ENCODE measurements at places on chromosomes 5 and 9. TPM values are rescaled to one million over a fixed set of nuclear protein-coding genes. Genes with fewer than 3 reads are reported as not detected.
A peak's percentile ranks its signal among the peaks of the same experiment; 100 is the strongest.

DNA sequence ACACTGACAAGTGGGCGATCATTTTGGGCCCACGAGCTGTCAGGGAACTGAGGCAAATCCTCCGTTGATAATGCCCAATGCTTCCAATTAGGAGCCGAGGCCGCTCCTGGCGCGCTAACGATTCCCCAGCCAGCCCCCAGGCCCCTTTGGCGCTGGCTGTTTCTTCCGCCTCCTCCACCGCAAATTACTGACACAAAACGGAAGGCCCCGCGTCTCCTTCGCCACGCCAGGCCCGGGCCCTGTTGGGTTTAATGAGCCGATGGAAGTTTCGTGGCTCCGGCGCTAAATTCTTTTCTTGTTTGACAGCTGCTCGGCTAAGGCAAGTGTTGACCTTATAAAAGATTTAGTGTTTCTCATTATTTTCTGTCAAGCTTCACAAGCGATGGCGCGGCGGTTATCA lies 25.7 kb upstream of the BARHL1 start:
- DNase-seq = peak; percentile 86

GRCh38 chr5:75524071-75524470 lies 12.4 kb downstream of the POLK start:
- no peak for DNase-seq

- no peak for DNase-seq
Observed at GRCh38 chr5:135094339-135095051, 60.5 kb upstream of the PITX1 start.

DNA sequence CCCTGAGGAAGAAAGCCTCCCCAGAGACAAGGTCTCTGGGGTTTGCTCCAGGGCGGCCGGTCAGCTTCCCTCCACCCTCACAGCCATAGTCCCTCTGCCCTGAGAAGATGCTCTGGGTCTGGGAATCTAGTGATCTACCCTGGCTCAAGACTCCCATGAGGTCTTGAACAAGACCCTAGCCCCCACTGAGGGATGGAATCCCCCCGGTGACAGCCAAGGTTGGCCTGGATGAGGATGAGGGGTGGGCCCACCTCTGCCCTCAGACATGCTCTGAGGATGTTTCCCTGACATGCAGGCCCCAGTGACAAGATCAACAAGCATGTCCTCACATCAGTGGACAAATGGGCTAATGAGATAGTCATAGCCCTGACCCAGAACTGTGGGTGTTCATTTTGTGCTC lies 138.6 kb downstream of the C5orf15 start:
- no peak for DNase-seq

DNA sequence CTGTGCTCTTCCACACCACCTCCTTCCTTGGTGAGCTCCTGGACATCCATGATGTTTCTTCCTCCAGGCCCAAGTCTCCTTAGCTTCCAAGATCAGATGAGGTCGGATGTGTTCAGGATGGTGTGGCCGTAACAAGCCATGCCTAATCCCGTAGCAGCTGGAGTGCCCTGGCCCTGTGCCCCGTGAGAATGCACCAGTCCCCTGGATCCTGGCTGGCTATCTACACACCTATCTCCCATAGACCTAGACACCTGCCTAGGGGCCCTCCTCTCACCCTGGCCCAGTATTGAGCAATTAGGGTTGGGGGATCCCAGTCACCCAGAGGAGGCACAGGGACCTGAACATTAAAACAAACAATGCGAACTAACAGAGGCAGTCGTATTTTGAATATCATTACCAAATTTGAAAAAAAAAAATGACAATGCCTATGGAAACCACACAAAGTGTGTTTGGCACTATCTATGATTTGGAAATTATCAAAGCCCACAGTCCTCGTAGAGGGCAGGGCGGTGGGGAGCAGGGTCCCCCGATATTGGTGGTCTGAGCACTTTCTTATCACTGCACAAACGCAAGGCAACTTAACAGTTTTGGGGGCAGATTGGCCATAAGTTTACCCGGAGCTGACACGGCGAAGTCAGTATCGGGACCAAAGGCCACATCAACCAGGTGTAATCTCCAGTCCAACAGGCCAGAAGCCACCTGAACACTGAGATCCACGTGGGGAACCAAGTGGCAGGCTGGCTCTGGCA lies 13.2 kb downstream of the ENG start:
- DNase-seq = no peak

GRCh38 chr5:16690243-16690852 lies 73.6 kb upstream of the RETREG1 start:
- no peak for DNase-seq

GRCh38 chr9:96553070-96553469 lies 66.6 kb downstream of the CDC14B start:
- DNase-seq = no peak

- no peak for DNase-seq
Observed at GRCh38 chr5:143142596-143143435, 260.7 kb downstream of the NR3C1 start.

- no peak for DNase-seq
Observed at GRCh38 chr5:170280011-170280493, 17.5 kb downstream of the LCP2 start.

DNA sequence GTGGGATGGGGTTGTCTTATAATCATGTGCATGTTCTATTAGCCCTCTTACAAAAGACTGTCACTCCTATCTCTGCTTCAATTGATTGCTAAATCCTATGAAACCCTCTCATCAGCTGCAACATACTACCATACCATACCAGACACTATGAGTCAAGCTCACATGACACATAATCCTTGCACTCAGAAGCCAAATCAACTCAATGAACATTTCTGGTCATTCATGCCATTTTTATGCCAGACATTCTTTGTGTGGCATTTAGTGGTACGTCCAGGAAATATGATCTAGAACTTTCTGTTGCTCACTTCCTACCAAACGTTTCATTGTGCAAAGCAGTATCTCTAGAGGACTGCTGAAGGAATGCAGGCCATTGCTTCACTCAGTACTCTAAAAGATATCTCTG lies 159.2 kb upstream of the GNA14 start:
- no peak for DNase-seq

DNA sequence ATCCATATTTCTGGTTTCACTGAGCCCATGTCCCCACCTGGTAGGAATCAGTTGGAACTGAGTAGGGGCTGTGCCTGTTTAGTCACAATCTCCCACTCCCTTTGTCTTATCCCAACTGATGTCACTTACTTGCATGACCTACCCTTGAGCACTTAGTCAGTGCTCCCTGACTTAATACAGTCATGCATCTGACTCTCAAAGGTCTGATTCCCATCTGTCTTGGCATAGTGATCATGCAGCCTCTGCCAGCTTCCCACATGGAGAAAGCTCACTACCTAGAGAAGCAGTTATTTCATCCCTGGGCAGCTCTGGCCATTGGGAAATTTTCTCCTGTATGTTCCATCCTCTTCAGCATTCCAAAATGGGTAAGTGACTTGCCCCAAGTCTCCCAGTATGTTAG lies 24.8 kb downstream of the ABLIM3 start:
- no peak for DNase-seq

DNA sequence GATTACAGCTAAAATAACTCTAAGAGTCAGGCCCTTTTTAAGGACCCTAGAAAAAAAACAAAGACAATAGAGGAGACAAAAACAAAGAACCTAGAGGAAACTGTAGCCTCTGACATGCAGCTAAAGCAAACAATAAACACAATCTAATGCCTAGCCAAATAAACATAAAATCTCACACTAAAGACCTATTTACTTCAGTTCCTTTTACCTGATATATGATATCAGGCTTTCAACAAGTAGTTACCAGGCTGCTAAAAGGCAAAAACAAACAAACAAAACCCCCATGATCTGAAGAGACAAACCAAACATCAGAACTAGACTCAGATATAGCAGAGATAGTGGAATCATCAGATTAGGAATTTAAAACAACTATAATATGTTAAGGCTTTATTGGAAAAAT lies 226.5 kb upstream of the POU5F2 start:
- no peak for DNase-seq

GRCh38 chr9:19049917-19050636 lies 850 bp downstream of the RRAGA start:
- no peak for DNase-seq

DNA sequence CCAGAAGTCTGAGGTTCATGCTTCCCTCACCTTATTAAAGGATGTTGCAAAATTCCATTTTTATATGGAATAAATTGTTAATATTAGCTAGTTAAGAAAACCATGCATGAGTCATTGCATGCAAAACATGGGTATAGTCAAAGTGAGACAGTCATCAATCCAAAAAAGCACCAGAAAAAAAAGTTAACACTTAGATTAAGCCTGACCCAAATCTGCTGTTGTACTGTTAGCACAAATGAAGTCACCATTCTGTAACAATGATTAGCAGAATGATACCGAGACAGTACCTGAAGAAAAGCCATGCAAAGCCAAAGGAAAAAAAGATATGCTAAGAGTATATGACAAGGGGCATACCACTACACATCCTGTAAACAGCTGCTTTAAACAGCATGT lies 49.5 kb downstream of the PKD2L2 start:
- DNase-seq = no peak

GRCh38 chr9:96859461-96860198 lies 5.3 kb upstream of the ZNF782 start:
- DNase-seq = no peak

DNA sequence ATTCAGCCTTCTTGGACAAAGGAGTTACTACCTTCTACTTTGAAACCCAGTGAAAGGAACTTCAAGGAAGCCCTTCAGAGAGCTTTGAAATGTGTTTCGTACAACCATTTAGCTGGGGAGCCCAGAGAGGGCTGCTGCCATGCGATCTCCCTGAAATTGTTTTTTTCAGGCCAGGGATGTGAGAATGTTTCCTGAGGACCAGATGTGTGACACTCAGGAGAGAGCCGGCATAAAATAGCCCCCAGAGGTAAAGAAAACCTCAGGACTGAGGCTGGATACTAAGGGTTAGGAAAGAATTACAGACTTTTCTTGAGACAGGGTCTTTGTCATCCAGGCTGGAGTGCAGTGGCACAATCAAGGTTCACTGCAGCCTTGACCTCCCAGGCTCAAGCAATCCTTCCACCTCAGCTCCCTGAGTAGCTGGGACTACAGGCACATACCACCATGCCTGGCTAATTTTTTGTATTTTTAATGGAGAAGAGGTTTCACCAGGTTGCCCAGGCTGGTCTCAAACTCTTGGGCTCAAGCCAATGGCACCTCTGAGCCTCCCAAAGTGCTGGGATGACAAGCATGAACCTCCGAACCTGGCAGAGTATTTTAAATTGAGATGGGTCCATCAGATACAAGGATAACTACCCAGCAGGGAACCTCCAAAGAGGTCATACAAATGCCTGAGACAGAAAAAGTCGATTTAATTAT lies 8.4 kb downstream of the RPL37 start:
- no peak for DNase-seq

DNA sequence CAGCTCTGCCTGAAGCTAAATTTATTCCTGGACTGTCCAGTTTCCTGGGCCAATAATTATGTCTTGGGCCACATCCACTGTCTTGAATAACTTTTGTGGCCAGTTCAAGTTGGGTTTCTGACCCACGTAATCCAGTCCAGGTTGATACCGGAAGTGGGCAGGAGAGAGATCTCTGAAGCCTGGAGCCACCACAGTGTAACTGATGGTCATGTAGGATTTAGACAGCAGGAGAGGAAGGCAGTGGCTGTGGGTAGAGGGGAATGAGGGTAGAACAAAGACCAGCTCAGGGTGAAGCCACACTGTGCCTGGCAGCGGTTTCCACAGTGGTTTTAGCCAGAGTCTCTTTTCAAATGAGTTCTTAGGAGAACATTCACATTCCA lies 30.2 kb downstream of the SH3PXD2B start:
- no peak for DNase-seq

DNA sequence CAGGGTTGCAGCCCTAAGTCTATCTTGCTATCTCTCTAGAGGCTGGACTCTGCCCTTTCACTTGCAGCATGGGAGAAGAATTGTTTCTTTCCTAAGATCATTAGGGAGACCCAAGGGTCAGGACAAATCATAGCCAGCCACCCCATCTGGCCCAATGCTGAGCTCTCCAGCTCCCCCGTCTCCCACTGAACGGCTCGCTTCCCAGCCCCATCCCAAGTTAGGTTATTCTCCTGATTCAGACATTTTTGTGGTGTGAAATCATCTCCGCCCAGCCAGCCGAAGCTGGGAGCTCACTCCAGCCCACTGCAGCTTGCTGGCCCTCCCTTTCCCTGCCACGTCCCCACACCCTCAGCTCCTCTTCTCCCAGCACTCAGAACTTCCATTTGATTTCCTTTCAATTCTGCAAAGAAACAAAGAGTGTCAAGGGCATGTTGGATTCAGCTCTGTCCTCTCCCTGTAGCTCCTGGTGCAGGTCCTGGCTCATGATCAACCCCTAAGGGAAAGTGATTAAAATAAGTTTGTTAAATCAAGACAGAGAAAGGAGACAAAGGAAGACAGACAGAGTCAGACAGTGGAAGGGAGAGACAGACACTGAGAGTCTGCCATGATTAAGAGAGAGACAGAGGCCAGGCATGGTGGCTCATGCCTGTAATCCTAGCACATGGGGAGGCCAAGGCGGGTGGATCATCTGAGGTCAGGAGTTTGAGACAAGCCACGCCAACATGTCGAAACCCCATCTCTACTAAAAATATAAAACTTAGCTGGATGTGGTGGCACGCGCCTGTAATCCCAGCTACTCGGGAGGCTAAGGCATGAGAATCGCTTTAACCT lies 12.6 kb upstream of the SPARC start:
- peak; percentile 89 for DNase-seq

GRCh38 chr5:153658149-153658548 lies 167.7 kb downstream of the GRIA1 start:
- DNase-seq = no peak

GRCh38 chr5:88544671-88545070 lies 276.0 kb upstream of the TMEM161B start:
- DNase-seq = no peak

MRPL36 gene
- polyA plus RNA-seq = 43.1 TPM

PCDHB7 gene
- polyA plus RNA-seq = 4.4 TPM

SLC34A1 gene
- 215 TPM for polyA plus RNA-seq

ANP32B gene
- polyA plus RNA-seq = 273 TPM

SYK gene
- 35.7 TPM for polyA plus RNA-seq

PTGER4 gene
- polyA plus RNA-seq = 9.2 TPM

TMED7 gene
- 92.0 TPM for polyA plus RNA-seq

TMEM215 gene
- polyA plus RNA-seq = 0.05 TPM

ROPN1L gene
- polyA plus RNA-seq = 0.97 TPM

EIF4E1B gene
- not detected for polyA plus RNA-seq

Measured in renal pelvis (tissue), 12 donors.